CD4-positive, alpha-beta memory T cell (primary cell): ENCODE measurements at places on chromosomes 2 and 18.

- DNase-seq = no peak
Observed at GRCh38 chr18:75860166-75860565, 432.7 kb upstream of the SMIM21 start.

GRCh38 chr2:224638301-224638823 is 53.2 kb upstream of the CUL3 start:
- peak; percentile 39 for DNase-seq

DNA sequence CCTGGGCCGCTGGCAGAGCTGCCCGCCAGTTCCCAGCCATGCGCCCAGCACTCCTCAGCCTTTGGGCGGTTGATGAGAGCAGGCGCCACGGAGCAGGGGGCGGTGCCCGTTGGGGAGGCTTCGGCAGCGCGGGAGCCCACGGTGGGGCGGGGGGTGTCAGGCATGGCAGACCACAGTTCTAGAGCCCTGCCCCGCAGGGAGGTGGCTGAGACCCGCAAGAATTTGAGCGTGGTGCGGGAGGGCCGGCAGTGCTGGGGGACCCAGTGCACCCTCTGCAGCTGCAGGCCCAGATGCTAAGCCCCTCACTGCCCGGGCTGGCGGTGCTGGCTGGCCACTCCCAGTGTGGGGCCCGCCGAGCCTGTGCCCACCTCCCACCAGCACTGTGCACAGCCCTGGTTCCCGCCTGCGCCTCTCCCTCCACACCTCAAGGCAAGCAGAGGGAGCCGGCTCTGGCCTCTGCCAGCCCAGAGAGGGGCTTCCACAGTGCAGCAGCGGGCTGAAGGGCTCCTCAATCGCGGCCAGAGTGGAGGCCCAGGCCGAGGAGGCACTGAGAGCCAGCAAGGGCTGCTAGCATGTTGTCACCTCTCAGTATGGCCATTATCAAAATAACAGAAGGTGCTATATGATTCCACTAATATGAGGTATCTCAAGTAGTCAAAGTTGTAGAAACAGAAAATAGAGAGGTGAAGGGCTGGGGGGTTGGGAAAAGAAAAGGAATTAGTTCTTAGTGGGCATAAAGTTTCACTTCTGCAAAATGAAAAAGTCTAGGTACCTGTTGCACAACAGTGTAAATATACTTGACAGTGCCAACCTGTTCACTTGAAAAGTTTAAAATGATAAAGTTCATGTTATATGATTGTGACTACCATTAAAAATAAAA is 72.3 kb downstream of the SH3YL1 start:
- DNase-seq = no peak

DNA sequence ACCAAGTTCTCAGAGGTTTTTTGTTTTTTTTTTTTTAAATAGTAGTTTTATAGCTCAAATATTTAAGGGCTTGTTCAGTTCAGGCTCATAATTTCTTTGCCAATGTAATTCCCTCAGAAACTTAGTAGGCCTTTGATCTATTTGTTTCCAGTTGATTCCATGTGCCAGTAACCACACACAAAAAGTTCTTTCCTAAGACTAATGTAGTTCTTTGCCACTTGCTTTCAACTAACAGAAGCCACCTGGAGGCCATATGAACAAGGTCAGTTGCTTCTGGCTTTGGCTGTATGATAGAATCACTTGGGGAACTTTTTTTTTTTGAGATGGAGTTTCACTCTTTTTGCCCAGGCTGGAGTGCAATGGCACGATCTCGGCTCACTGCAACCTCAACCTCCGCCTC is 100.7 kb downstream of the DTNB start:
- DNase-seq = no peak

DNA sequence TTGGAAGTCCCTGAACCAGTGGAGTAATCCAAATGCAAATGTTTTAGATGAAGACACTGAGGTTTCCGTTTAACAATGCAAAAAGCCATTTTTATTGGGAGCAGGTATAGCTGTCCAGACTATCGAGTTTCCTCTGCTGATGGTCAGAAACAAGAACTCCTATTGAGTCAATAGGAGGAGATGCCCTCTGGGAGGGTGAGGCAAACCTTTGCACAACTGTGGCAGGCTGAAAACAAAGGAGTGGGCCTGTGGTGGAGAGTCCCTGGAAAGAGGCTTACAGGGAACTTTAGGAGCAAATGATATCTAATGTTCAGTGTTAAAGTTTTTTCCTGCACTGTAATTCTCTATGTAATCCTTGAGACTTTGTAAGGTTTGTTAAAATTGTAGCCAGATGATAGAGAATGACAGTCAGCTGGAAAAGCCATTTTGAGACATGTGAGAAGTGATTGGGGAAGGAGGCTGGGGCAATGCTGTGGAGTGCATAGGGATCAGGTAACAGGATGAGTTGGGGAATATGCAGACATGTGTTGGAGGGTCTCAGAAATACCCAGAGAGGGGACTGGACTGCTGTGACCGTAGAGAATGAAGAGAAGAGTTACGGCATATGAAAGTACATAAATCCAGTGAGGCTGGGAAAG is 15.1 kb upstream of the EML4 start:
- DNase-seq = no peak

GRCh38 chr2:57407772-57408201 is 638.8 kb upstream of the VRK2 start:
- no peak for DNase-seq

GRCh38 chr2:53569957-53570727 is 197.5 kb upstream of the CHAC2 start:
- DNase-seq = no peak

GRCh38 chr2:149601141-149601796 is 13.7 kb upstream of the MMADHC start:
- DNase-seq = no peak

GRCh38 chr2:129722306-129723019 is 257.0 kb upstream of the RAB6C start:
- no peak for DNase-seq

DNA sequence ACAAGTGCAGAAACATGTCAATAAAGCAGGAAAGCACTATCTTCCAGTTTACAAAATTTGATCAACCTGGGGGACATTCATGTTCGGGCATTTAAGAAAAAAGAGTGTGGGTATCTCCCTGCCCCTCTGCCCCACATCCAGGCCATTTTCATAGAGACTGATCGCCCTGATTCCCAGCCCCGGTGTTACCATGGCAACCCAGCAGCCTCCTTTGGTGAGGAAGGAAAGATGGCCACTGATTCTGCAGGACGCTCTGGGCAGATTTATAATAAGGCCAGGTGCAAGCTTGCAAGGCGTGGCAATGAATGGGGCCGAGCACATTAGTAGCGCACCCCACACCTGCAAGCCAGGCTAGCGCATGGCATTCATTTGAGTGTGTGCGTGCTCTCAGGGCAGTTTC is 36.7 kb upstream of the ARL4C start:
- DNase-seq = no peak

DNA sequence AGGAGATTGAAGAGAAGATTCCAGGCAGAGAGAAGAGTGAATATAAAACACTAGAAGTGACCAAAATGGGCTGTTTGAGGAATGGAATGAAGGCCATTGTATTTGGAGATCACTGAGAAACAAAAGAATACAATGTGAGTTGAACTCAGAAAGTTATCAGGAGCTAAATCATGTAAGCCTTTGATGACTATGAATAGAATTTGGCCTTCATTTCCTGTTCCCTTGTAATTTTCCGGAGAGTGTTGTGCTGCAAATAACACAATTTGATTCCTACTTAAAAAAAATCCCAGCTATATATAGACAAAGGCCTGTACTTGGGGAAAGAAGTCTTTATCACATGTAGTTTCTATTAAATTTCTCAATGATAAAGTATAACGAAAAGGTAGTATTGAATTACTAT is 33.7 kb upstream of the KYNU start:
- no peak for DNase-seq

- no peak for DNase-seq
Observed at GRCh38 chr2:143550500-143550899, 421.3 kb downstream of the ARHGAP15 start.

GRCh38 chr2:234352270-234352669 is 144.6 kb downstream of the ARL4C start:
- DNase-seq = no peak

GRCh38 chr2:237341872-237342271 is 72.1 kb downstream of the COL6A3 start:
- DNase-seq = no peak

GRCh38 chr2:182593394-182593975 is 122.6 kb upstream of the DNAJC10 start:
- no peak for DNase-seq

DNA sequence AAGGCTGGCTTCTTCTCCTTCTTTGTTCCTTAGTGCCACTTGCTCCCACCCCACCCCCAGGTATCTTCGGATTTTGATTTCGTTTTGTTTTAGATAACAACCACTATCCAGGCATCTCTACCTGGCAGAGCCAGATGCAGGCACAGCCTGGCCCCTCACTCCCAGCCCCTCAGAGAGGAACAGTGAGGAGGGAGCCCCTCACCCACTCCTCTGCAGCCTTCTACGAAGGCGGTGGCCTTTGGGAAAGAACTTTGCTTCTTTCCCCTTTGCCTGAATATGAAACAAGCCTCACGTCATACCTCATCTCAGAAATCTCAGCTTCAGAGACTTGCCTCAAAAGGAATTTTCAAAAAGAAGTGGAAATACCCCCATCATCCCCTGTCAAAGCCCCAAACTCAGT is 6.3 kb upstream of the CYP26B1 start:
- DNase-seq = no peak
